ENCODE measurements at places on chromosomes 6 and 20.

DNA sequence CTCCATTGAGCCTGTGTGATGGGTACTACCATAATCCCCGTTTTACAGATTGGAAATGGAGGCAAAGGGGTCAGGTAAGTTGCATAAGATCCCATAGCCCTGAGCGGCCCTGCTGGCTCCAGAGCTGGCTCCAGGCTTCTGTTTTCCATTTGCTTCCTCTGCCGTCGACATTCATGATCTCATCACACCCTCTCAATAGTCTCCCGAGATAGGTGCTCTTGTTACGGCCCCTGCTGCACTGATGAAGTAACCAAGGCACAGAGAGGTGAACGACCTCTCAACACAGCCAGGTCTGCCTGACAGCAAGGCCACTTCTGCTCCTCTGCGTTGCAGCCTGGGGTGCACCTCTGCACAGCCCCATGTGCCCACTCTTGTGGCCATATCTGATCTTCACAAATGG lies 16.9 kb downstream of the CDH22 start:
- DNase-seq = no peak

DNA sequence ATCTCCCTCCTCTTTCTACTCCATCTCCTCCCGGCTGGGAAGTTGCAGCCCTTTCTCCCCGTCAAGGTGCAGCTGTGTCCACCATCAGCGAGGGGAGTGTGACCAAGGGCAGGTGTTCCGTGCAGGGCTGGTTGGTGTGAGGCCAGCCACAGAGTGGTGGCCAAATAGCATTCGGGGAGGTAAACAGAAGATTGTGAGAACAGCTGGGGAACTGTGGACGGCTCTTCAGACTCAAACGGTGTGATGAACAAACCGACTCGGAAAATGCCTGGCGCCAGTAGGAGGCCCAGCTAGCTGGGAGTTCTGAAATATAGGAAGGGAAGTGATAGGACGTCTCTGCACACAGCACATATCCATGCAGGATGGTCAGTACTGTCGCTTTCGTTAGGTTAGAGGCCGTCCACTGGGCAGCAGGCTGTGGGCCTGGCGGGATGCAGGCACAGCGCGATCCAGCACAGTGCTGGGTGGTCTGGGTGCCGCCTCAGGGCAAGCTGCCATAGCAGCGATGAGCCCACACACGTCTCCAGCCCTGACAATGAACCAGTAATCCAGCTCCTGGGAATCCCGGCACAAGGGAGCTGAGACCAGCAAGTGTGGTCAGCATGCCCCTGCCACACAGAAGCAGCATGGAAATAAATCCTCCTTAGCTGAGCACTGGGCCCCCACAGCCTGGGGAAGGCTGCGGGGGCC lies 258.1 kb downstream of the TAF4 start:
- no peak for DNase-seq

- no peak for DNase-seq
These were observed 103.7 kb downstream of the FYN start for GRCh38 chr6:111769365-111770152.

- no peak for DNase-seq
These were observed 4.3 kb upstream of the SRC start for GRCh38 chr20:37341632-37342031.

DNA sequence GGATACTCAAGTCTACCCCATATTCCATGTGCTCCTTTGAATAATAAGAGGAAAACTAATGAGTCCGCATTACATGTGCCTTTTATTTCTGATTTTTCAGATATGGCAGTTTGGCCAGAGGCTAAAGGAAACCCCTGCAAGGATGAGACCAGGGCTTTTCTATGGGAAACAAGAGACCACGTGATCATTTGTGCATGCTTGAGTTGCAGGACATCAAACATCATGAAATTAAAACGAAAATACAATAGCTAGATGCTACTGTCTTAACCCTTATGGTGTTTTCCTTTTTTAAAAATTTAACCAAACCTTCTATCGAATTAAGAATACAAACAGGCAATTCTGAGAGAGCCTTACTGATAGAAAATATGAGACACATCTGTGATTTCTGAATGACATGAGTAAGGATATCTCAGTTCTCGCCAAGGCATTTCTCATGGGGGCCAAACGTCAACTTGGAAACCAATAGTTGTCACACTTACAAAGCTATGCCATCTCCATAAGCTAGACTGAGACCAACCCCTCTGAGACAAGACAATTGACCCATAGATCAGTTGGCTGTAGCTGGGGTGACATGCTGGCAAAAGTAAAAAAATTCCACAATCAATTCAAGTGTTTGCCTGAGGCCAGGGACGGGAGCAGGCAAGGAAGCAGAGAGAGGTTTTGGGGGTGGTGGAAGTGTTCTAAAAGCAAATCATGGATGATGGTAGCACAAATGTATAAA lies 52.8 kb downstream of the RIPOR2 start:
- DNase-seq = no peak
